Activated CD4-positive, alpha-beta T cell treated with anti-CD3 and anti-CD28 coated beads for 36 hours (primary cell): ENCODE measurements at places on chromosomes 12 and 14.

DNA sequence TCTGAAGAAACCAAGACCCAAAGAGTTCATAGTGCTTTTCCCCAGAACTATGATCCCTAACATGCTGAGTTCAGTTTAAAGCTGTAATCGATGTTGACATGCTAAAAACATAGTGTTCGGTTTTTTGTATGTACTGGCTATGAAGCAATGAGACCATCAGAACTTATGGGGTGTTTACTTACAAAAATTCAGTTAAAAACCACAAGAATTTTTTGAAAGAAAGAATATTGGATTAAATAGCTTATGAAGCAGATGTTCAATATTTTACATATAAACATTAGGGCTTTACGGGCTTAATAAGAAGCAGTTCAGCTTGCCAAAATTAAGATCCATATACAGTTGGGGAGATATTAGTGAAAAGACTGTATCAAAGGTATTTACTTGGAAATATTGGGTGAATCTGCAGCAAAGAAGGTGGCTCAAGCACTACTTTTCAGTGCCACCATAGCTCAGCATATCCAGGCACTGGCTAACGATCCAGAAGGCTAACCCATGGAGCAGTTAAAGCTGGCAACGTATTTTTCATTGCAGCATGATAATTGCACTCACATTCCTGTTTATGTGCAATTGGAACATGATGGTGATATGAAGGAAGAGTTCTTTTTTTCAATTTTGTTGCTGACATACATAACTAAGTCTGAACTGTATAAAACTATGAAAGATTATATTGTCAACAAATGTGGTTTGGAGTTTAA is 125.9 kb downstream of the EFCAB11 start:
- DNase-seq: no peak

DNA sequence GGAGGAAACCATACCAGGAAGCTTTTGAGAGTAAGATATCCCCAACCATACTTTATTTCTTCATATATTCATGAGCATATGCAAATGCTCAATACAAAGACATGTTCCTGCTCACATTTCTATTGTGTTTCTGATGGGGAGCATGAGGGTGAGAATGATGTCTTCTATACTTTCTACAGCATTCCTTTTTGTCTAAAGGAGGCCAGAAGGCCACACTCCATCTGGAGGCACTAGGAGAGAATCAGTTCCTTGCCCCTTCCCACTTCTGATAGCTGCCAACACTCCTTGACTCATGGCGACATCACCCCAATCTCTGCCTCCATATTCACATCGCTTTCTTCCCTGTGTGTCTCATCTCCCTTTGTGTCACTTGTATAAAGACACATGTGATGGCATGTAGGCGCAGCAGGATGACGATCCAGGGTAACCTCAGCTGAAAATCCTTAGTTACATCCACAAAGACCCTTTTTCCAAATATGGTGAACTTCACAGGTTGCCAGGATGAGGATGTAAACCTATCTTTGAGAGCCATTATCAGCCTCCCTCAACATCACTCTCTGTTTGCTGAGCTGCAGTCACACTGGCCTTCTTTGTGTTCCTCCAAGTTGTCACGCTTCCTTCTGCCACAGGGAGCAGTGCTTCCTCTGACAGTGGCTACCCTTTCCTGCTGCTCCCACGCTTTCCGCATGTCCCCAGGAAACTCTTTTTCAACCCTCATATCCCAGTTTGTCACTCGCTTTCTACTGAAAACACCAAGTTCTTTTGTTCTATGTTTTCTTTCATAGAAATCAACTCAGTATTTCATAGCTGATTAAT is 96.9 kb downstream of the STXBP6 start:
- DNase-seq: no peak

DNA sequence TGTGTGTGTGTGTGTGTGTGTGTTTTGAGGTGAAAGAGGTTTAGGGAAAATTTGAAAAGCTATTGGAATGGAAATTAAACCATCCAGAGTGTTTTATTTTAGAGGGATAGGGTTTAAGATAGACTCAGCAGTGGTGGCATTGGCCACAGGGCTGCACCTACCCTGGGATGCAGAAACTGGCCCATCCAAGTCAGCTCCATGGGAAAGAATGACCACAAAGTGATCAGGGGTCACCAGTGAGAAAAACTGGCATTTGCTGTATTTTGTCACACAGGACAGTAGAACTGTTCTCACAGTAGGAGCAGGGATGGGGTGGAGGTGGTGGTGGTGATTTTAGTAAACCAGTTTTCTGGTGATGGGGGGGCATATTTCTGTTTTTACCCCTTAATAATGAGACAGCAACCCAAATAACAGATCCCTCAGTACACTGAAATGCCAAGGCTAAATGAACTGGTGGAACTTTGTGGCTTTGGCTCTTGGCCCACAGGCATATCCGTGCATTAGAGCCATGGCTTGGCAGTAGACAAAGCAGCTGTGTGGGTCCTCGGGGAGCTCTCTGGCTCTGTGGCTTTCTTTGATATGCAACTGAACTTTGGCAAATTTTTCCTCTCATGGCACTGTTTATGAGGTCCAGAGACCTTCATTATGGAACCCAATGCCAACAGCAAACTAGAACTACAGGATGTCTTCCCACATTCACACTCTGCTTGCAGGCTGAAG is 348.3 kb downstream of the ZFP36L1 start:
- DNase-seq: no peak

GRCh38 chr12:106519607-106520021 is 63.2 kb upstream of the RFX4 start:
- no peak for DNase-seq

GRCh38 chr14:75101491-75101890 is 25.4 kb downstream of the NEK9 start:
- no peak for DNase-seq

GRCh38 chr14:101838476-101838875 is 77.0 kb downstream of the PPP2R5C start:
- peak; percentile 26 for DNase-seq

GRCh38 chr14:105490267-105490571 is 827 bp upstream of the TEDC1 start:
- DNase-seq: no peak

GRCh38 chr12:5197131-5197530 is 153.5 kb downstream of the KCNA5 start:
- DNase-seq: no peak

- no peak for DNase-seq
These were observed 51.8 kb downstream of the GNG2 start for GRCh38 chr14:51912112-51912786.

- DNase-seq: no peak
These were observed 60.3 kb downstream of the ARF6 start for GRCh38 chr14:49953196-49953595.

DNA sequence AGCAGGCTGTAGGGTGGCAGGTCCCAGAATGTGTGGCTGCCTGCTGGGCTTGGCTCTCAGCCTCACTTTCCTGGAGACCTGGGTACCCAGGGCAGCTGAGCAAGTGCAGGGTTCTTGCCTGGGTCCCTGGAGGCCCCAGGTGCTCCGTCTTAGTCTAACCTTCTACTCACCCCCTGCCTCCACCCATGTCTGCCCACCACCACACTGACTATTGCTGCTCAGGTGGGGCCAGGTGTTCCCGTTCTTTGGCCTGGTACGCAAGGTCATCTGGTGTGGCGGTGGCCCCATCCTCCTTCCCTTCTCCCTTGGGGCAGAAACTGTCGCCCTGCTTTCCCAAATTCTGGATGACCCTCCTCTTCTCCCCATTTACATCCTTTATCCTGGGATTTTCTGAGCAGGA is 319.9 kb downstream of the TMEM121 start:
- no peak for DNase-seq

DNA sequence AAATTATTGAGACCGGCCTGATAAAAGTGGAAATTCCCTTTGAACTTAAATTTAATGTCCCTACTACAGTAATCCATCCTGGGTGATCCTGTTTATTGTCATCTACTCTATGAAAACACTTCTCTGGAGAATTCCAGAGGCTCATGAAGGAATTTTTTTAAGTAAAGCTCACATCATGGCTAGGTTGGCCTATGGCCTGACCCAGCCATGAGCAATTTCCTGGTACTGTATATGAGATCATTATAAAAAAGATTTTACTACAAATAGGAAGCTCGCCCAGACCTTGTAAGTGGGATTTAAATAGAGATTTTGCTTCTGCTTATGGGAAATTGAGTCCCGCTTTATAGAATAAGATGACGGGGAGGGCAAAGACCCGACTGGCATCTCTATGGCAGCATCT is 215.5 kb downstream of the DPF3 start:
- DNase-seq: no peak

DNA sequence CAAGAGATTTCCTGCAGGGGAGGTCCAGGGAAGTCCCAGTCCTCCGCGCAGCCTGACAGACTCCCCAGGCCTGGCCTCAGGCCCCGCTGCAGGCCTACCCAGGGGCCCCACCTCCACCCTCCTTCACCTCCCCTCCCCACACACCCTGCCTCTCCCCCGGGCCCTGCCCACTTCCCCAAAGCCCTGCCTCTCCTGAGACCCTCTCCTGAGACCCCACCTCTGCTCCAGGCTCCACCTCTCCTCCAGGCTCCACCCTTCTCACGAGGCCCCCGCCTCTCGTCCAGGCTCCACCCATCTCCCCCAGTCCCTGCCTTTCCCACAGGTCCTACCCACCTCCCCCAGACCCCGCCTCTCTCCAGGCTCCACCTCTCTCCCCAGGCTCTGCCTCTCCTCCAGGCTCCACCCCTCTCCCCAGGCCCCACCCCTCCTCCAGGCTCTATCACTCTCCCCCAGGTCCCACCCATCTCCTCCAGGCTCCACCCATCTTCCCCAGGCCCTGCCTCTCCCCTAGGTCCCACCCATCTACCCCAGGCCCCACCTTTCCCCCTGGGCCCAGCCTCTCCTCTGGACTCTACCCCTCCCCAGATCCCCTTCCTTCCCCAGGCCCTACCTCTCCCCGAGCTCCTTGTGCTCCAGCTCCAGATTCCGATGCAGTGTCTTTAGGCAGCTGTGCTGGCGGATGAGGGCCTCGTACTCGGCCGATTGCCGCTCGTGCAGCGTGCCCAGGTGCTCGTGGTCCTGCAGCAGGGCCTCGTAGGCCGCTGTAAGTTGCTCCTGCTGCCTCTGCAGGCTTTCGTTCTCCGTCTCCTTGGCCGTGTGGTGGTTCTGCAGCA is 58.8 kb upstream of the GPR68 start:
- DNase-seq: peak; percentile 97

GRCh38 chr12:75553836-75554555 is 42.6 kb upstream of the KRR1 start:
- DNase-seq: no peak

- DNase-seq: peak; percentile 85
These were observed 1352.9 kb downstream of the TMEM121 start for GRCh38 chr14:106879241-106879640.
